ENCODE measurements at places on chromosomes 5 and 9.
A peak's percentile ranks its signal among the peaks of the same experiment; 100 is the strongest.

DNA sequence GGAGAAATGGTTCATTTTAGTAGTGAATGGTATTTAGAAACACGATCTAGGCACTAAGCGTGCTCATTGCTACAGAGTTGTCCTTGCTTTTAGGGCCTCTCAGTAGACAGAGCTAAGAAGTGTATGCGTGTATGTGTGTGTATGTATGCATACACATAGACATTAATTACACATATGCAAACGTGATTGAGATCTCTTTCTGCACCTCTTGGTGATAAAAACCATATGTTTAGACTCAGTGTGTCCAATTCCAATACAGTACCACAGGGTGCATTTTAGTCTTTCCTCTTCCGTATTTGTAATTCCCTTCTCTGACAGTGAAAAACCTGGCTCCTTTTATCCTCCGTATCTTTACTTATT is 13.1 kb downstream of the TRIO start:
- no peak for DNase-seq

- no peak for DNase-seq
Observed at GRCh38 chr9:113349445-113350094, at the start of gene BSPRY. BSPRY (plus strand) TSS chr9:113349541; CDS start chr9:113349580, 39 bp downstream.

DNA sequence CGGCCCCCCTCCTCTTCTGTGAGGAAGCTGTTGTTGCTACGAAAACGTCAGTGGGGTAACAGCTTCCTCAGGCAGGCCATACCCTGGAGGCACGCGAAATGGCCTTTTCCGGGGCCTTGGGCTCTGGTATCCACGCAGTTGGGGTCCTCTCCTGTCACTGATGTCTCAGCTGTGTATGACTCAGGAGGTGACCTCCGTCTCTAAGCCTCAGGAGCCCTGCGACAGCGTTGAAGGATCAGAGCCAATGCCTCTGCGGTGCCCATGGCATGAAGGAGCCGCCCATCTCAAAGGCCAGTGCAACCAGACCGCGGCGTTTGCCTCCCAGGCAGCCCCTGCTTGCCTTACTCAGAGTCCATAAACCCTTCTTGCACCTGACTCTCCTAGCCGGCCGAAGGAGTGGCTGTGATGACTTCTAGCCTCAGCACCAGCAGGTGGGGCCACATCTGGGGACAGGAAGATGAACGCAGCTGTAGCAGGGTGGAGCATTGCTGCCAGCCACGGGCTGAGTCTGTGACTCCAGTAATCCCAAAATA is 1.0 kb upstream of the MXD3 start:
- DNase-seq, result no peak

DNA sequence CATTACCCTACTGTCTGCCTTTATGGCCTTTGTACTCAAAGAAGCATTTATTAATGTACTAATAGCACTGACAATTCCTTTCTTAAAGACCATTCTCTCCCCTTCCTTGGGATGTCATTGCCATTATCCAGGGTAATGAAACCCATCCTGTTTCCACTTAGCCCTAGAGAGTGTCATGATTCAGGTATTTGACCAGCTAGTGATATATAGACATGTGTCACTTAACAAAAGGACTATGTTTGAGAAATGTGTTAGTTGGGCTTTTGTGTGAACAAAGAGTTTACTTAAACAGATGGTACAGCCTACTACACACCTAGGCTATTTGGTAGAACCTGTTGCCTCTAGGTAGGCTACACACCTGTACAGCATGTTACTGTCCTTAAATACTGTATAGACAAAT is 2.0 kb downstream of the ATP6V0E1 start:
- DNase-seq, result no peak

DNA sequence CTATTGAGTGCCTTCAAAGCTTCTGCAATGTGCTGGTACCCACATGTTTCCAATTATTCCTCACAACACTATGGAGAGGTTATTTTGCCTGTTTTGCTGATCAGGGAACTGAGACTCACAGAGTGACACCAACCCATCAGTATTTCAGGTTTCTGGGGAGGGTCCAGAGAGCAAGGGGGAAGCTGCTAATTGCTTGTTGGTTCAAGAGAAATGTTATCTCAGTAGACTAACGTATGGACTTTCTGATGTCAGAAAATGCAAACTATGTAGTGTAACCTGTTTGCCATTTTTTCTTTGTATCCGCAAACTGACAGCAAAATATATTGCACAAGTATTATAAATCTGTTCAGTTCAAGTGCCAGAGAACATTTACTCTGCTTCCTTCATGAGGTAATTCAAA is 108.3 kb upstream of the MSX2 start:
- DNase-seq, result no peak

DNA sequence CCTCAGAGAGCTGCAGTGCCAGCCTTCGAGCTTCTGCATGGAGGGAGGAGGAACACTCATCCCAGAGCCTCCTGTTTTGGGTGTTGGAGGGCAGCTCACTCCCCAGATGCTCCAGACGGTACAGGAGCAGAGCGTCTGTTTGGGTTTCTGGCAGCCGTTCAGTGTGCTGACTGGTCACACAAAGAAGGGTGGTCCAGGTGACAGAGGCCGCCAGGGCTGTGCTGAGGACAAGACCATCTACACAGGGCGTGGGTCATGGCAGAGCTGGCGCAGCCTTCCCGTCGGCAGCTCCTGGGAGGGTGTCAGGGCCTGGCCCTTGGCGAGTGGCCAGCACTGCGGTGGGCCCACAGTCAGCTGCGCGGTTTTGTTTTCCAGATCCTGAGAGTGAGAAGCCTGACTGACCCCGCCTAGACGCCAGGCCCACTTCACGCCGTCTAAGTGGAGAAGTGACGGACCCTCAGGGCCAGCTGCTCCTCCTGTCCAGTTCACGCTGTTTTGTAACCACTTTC is 131.4 kb upstream of the FAM120A start:
- DNase-seq, result peak; percentile 84

DNA sequence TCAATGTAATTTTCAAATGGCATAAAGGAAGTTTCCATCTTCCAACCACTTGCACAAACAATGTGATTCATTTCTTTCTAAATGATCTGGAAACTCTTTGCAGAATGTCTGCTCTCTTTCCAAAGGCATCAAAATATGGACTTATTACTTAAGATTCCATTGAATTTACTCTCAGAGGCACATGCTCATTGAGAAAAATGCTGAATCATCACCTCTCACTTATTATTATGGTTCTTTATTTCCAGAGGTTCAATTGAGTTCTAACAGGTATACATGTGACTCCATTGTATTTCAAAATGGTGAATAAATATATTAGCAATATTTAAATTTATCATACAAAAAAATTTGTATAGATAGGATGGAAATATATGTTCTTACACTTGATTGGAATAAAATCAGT is 1140.6 kb downstream of the EFNA5 start:
- DNase-seq, result no peak

- no peak for DNase-seq
Observed at GRCh38 chr5:153515301-153515700, 24.8 kb downstream of the GRIA1 start.

GRCh38 chr5:80035839-80036238 is 691 bp downstream of the THBS4 start:
- DNase-seq, result no peak

- DNase-seq, result peak; percentile 16
Observed at GRCh38 chr5:129135633-129136032, 41.1 kb downstream of the ISOC1 start.

DNA sequence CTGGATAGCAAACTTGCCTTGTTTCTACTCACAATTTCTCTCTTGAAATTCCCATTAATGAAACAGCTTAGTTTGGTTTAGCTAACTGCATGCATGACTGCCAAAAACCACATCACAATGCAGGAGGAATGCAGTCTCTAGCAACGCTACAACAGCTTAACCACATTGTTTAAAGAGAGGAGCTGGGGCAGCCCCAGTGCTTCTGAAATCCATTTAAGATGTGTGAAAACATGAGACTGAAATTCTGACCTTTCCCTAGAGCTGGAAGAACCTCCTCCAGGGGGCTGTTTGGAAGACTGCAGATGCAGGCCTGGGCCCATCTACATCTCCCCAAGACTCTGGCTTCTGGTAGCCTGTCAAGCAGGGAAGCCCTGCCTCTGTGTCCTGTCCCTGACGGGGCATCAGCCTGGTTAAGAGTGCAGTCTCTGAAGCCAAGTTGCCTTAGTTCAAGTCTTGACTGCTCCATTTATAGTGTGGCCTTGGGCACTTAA is 157.1 kb downstream of the ZNF462 start:
- peak; percentile 72 for DNase-seq

DNA sequence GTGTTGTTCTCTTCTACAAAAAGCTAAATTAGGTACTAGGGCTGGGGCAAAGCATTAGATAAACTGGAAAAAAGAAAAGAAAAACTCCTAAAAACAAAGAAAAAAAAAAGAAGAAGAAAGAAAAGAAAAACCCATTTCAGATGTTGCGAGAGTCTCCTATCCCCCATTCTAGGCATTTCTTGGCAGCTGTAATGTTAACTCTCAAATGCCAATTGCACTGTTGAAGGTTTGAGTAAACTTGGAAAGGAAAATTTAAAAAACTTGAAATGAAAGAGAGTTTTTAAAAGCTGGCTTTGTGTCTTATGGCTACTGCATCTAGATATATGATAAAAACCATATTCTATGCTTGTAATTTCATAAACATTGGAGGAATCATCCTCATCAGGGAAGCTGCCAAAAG is 34.6 kb upstream of the CTSV start:
- no peak for DNase-seq

GRCh38 chr5:110262749-110263148 is 463.7 kb downstream of the TMEM232 start:
- no peak for DNase-seq

DNA sequence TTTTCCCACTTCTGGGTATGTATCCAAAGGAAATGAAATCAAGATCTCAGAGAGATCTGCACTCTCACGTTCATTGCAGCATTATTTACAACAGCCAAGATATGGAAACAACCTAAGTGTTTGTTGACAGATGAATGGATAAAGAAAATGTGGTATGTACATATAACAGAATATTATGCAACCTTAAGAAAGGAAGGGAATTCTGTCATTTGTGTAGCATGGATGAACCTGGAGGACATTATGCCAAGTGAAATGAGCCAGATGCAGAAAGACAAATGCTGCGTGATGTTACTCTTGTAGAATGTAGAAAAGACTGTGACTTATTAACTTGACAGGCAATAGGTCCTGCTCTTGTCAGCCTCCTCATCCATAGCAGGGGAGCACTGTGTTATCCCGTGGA is 31.4 kb downstream of the PPARGC1B start:
- DNase-seq, result no peak

DNA sequence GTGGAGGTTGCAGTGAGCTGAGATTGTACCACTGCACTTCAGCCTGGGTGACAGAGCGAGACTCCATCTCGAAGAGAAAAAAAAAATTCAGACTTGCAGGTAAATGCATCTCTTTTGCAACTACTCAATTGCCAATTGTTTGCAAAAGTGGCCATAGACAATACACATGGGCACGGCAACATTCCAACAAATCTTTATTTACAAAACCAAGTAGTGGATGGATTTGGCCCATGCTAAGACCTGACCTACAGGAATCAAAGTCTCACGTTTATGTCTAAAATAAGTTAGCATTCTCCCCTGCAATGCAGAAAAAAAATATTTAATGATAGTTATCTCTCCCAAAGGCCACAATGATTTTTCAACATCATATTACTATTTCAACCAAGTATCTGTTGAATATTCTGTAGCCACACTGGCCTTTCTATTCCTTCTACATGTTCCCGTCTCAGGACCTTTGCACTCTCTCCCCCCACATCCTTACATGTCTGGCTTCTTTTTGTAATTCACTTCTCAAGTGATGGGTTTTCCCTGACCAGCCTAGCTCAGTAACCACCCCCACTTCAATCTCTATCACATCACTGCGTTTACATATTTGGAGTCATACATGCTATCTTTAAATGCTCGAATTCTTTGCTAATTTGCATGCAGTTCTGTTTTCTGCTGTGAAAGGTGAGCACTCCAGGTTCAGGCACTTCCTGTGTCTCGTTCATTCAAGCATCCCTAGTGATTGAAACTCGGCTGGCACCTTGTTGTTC is 54.2 kb downstream of the FNBP1 start:
- no peak for DNase-seq

- DNase-seq, result no peak
Observed at GRCh38 chr5:68021227-68021626, 194.3 kb upstream of the PIK3R1 start.

GRCh38 chr9:110197330-110198187 is 10.4 kb downstream of the C9orf152 start:
- no peak for DNase-seq

GRCh38 chr5:82364497-82364896 is 86.3 kb upstream of the RPS23 start:
- DNase-seq, result peak; percentile 56

DNA sequence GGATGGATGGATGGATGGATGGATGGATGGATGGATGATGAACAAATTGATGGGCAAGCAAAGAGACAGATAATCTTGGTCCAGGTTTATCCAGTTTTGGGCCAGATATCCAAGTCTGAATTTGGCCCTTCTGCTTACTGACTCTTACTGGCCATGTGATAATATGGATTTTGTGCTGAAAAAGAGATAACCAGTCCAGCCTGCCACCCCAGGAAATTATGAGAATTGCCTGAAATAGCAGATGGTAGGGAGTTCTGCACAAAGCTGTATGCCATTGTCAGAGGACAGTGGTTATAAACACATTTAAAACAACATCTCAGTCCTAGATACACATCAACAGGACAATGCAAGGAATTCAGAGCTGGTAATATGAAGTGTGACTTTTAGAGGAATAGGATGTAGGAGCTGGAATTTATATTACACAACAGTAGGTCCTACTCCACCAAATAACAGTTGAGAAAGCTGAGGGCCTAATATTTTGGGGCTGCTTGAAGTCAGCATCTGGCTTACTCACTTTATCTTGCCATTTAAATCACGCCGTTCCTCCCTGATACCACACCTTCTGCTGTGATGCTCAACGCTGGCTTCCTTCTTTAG is 9.0 kb upstream of the FAT2 start:
- DNase-seq, result no peak

DNA sequence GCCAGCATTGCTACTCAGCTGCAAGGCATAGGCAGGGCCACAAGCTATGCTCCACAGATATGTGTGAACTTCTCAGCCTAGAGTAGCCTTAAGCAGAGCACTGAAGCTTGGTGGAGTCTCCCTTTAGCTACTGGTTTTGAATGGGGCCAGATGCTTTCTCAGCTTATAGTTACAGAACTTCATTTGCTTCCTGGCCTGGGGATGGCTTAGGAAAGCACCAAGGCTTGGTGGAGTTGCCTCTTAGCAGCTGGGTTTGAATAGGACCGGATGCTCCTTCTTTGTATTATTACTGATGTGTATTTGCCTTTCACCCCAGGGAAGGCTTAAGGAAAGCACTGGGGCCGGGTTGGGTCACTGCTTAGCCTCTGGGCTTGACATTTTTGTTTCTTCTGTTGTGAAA is 497.8 kb upstream of the SEMA6A start:
- DNase-seq, result no peak

- no peak for DNase-seq
Observed at GRCh38 chr9:125761676-125762450, 14.7 kb downstream of the PBX3 start.

DNA sequence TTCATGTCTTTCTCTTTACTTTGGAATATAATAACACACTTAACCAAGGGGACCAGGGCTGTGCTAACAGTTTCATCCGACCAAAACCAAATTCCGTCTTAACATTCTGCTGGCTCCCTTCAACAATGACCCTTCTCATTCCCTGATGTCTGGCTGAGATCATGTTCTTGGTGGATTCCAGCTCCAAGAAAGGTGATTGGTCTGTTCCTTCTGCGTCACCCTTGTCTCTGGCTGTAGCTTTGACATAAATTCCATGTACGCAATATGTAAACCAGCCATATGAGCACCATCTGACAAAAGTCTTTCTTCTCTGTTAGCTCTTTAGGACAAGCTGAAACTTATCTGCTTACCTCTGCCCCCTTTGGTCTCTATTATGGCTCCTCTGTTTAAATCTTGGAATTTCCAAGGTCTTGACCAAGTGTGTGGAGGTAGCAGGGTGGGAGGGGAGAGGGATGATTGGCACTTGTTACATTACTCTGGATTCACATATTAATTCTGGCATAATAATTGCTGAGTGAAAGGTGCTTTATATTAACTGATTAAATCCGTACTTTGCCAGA is 45.7 kb upstream of the HSD17B4 start:
- DNase-seq, result no peak

Data from SJCRH30 (cell line).